ENCODE measurements at places on chromosomes 16 and 17.

DNA sequence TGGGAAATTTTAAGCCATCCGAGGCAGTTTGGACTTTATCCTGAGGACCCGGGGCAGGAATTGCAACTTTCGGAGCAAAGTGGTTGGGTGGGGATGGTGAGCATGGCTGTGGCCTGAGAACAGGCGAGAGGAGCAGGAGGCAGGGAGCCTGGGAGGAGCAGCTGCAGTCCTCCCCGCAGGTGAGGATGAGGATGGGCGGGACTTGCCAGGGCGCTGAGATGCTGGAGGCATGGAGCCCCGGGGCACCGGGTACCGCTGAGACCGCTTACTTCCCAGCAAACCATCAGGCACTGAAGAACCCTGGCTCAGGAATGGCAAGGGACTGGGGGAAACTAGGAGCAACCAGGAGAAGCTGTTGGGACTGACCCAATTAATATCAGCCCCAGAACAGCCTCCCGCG is 210.8 kb downstream of the GSG1L start:
- no peak for DNase-seq

GRCh38 chr17:28404812-28405570 is 1.0 kb downstream of the SLC46A1 start:
- no peak for DNase-seq

- no peak for DNase-seq
Measured at GRCh38 chr16:25060920-25061319, 45.8 kb upstream of the ARHGAP17 start.

GRCh38 chr16:21339941-21340340 is 61.9 kb upstream of the CRYM start:
- DNase-seq: no peak

DNA sequence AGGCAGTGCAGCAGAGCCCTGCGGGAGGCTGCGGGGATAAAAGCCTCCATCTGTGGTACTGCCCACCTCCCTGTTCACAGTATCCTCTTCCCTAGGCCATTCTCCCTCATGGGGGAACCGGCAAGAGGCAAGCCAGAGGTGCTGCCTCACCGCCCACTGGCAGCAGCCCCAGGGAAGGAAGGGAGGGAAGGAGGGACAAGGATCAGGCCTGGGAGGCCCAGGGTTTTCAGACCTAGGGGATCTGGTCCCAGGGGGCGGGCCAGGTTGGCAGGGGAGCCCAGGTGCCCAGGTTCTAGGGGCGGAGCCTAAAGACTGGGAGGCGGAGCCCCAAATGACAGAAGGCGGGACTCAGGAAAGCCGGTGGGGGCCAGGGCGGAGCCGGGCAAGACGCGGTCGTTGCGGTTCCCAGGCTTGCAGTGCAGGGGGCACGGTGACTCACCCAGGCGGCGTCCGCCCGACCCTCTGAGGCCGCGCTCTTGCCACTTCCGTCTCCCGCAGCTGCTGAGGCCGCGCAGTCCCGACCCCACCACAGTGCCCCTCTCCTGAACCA is 3.0 kb upstream of the MTMR4 start:
- DNase-seq: no peak

DNA sequence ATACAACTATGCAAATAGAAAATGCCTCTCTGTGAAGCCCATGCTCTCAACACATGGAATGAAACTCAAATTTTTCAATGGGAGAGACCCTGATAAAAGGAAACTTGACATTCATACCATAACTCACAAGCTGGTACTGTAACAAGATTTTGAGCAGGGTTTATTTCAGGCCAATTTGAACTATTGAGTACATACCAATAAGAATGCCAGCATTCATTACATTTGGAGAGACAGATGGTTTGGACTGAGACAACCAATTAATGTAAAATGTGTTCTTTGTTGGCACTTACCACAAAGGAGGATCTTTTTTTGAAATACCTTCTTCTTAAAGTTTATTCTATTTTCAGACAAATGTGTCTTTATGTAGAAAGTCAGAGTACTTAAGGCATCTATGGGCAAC is 1357.0 kb upstream of the GOT2 start:
- DNase-seq: no peak

- peak; percentile 95 for DNase-seq
Measured at GRCh38 chr16:15509593-15510535, 75.5 kb downstream of the BMERB1 start.

GRCh38 chr17:79776376-79777119 is 1.4 kb upstream of the CBX2 start:
- DNase-seq: no peak

DNA sequence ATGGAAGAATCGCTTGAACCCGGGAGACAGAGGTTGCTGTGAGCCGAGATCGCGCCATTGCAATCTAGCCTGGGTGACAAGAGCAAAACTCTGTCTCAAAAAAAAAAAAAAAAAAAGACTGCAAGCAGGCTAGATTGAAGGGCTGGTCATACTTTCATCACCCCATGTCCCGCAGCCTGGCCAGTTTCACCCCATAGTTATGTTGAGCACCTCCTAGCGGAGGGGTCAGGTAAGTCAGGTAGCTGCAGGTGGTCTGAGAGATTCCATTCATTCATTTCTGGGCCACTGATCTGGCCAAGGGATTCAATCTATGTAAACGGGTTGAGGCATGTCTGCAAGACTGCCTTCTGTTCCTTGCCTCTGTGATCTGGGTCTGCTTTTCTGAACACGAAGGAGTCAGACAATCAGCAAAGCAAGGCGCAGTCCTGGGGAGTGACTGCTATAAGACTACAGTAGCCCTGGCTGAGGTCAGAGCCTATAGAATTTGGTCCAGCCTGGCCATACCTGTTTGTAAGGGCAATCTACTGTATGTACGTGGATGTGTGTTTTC is 23.6 kb upstream of the BPTF start:
- DNase-seq: no peak

DNA sequence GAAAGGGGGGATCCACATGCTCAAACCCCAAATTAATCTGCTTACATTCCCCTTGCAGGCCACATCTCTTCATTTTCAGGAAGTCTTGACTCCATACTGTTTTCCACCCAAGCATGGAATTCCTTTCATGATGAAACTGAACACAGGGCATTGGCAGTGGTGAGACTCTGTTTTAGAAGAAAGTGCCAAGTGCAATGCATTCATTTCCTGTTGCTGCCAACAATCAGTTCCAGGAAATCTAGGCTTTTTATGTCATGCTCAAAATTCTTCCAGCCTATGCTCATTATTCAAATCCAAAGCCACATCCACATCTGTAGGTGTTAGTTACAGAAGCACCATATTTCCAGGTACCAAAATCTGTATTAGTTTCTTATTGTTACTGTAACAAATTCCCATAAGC is 4.1 kb downstream of the CCL2 start:
- DNase-seq: peak; percentile 50

- no peak for DNase-seq
Measured at GRCh38 chr16:2819939-2820835, 3.1 kb downstream of the PRSS21 start.

DNA sequence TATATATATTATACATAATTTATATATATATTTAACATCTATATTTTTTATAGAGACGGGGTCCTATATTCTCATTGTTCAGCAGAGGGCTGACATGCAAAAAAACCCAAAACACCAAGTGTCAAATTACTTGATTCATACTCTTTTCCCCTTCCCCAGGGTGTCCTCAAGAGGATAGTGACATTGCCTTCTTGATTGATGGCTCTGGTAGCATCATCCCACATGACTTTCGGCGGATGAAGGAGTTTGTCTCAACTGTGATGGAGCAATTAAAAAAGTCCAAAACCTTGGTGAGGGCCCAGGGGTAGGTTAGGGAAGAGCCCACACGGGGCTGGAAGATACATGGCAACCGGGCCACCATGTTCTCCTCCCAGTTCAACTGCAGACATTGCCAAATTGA is 11.0 kb downstream of the ITGAM start:
- DNase-seq: no peak

GRCh38 chr17:79955167-79955549 is 80.5 kb downstream of the TBC1D16 start:
- DNase-seq: no peak

DNA sequence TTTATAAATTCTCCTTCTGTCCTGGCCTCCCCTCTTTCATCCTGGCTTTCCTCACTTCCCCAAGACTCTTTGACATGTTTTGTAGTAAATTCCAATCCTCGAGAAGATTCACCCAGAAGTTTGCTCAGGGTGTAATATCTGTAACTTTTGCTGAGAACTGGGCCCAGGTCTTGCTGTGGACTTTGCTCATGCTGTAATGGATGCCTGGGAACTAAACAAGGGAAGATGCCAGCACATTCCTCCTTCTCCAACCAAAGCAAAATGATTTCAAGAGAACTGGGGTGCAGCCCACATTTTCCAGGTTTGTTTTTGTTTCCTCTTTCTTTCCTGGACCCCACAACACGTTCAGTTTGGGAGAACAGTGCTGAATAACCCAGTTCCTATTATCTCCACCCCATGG is 6.6 kb upstream of the SALL1 start:
- no peak for DNase-seq

DNA sequence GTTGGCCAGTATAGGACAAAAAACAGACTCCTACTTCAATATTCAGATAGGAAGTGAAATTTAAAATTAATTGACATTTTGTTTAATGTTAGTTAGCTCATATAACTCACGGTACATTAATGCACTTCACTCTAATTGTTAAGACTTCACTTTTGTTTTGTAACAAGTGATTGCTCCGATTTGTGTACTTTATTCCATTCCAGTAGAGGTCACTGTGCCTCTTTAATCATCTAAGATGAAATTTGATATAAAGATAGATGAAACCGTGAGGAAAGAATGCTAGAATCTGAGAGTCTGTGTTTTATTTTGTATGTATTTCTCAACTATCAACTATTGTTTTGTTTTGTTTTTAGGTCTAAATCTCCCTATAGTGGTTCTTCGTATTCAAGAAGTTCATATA is 29.0 kb downstream of the RBBP6 start:
- peak; percentile 36 for DNase-seq

DNA sequence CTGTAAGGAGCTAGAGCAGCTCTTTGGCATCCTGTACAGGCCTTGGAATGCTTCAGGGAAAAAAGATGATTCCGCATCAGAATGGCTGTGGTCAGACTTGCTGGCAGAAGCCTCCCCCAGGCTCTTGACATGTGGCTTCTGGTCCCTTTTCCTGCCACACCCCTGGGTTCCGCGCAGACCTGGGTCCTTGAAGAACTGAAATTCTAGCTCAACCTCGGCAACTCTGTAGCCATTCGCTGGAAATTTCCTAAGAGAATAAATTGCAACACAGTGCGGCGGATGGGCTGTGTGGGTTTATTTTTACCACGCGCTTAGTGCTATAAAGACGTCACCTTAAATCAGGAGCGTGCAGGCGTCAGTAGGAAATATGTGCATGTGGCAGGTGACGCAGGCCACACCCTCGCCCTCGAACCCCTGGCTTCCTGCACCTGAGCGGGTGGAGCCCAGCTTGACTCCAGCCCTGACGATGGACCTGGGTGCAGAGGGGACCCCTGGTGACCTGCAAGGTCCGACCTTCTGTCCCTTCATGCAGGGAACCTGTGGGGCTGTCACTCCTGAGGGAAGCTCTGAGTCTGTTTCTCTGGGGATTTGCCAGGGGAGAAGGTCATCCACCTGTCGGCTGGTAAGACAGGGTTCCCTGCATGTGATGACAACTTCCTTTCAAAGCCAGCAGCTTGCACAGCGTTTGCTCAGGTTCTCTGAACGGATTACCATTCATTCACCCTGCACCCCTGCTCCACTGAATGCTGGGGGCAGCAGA is 46.3 kb downstream of the METRNL start:
- DNase-seq: no peak

All from fibroblast of skin of right biceps (primary cell).